ENCODE measurements at places on chromosomes 11 and 22. TPM values are rescaled to one million over a fixed set of nuclear protein-coding genes. Genes with fewer than 3 reads are reported as not detected.

KCNJ5 gene
- under 0.01 TPM for total RNA-seq

- no peak for DNase-seq
These were observed 29.8 kb downstream of the CHORDC1 start for GRCh38 chr11:90192869-90193582.

DNA sequence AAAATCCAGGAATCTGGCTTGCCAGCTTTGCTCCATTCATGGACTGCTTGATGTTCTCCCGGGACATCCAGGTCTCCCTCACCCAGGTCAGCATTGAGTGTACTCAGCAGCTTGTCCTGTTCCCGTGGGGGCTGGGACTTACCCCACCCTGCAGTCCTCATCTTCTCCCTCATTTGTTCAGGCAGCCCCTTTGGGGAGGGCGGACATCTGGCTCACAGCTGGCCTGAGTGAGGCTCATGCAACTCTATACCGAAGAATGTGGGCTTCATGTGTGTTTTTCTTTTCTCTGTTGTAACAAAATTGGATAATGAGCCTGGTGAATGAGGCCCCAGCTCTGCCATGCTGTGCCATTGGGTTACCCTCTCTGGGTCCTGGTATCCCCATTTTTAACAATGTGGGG lies 227.7 kb upstream of the TENM4 start:
- DNase-seq = no peak

DNA sequence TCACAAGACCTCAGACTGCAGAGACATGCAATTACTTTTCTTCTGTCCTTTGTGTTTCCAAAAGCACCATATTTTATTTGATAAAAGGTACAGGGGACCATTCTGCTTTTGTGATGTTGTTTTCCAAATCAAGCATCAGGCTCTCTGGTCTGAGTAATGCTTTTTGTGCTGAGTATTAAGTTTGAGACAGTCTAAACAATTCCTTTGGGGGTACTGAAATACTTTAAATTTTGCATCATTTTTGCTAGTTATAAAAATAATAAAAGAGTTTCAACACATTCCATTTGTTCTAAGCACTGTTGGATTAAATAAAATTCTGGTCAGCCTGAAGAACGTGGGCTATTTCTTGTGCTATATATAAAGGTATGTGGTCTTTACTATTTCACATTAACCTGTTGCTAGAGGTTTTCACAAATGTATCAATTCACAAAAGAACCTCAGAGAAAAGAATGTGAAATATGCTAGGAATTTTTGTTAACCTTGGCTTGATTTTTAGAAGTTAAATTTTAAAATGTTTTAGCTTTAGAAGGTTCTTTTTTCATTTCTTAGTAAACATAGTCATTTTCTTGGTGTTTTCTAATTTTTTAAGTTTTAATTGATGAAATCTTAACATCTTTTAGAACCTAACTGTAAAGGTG lies 61.6 kb downstream of the C22orf31 start:
- DNase-seq = no peak

DNA sequence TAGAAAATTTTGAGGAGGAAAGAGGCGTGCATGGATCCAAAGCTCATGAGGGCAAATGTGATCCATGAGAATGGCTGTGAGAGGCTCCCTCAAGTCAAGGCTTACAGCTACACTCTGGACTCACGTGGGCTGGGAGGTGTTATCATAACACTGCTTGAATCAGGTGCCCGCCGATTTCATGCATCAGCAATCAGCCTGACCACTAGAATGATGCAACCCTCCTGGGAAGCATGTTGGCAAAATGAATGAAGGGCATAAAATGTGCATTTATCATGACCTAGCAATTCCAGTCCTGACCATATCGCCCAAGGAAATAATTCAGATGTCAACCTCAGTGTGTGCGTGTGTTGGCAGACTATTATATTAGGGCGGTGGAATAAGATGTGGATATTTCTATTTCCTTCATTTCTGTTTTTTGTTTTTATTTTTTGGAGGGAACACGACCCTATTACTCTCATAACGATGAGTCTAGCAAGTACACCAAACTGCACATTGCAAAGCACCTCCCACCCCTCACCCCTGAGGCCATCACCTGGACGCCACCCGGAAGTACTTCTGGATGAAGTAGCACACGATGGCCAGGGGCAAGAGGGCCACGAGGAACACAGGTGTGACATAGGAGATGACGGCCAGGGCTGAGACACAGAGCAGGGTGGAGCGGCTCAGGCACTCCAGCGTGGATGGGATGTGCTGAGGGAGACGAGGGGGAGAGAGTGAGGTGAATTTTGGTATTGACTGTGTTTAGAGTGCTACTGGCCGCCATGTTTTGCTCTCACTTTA lies 15.7 kb upstream of the KCNJ11 start:
- DNase-seq = no peak

DNA sequence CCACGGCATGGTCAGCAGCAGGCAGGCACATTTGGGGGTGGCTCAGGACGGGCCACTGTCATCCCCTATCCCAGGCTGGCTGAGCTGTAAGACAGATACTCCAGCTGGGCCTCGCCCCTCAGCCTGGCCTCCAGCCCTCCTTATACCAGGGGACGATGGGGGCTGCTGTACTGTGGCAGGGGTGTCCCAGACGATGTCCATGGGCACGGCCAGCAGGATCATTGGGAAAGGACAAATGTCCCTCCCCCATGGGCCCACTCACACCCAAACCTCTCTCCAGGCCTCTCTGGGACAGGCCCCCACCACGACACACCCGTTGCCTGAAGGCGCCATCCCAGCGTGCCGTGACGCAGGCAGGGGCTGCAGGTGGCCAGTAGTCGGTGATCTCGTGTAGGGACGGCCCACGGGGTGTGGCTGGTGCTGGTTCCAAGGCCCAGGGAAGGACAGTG lies 1.5 kb upstream of the IL17REL start:
- no peak for DNase-seq

DNA sequence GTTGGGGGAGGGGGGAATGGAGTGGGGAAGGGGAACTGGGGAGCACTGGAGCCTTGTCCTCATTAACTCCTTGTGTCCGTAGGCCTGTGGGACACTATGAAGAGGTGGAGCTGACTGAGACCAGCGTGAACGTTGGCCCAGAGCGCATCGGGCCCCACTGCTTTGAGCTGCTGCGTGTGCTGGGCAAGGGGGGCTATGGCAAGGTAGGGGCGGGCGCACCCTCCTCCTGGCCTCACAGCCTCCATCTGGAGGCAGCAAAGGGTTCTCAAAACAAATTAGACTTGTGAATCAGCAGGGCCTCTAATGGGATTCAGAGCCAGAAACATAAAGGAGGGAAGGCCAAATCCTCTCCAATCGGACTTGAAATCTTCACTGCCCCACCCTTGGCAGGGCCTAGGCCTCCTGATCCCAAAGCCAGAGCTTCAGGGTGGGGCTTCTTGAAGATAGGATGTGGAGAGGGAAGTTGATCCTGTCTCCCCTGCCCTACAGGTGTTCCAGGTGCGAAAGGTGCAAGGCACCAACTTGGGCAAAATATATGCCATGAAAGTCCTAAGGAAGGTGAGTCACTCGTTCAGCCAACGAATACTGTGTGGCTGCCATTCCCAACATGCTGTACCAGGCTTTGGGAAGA lies 859 bp downstream of the RPS6KB2 start:
- DNase-seq = no peak

- peak; percentile 40 for DNase-seq
These were observed 57.6 kb downstream of the SYN3 start for GRCh38 chr22:33000342-33001280.

DNA sequence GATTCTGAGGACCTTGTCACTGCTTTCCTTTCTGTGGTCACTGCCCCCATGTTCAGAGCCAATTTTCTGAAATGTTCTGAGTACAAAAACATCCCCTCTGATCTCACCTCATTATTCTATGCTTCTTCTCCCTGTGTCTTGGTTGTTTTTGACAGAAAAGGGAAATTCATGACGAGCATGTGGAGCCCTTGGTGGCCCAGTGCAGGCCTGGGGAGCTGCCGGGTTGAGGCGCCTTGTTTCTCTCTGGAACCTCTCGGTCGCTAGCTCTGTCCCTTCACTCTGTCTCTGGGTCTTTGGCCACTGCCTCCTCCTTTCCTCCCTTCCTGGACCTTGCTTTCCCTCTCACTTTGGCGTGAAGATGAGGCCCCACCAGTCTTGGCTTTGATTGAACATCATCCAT lies 63.0 kb upstream of the THY1 start:
- no peak for DNase-seq

ANO5 gene
- total RNA-seq = 0.32 TPM

DNA sequence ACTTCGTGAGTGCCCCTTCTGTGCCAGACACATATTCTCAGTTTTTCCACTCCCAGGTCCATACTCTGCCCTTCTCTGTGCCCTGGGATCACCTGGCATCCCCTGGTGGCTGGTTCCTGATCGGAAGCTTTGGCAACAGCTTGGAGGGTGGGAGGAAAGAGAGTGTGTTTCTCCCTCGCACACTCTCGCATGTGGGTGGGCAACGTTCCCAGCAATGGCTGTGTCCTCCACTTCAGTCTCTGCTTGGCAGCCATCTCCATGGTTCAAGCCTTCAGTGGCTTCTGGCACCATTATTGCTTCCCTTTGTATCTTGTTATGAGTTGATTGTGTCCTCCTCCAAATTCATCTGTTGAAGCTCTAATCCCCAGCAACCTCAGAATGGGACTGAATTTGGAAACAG lies 342.7 kb upstream of the SYN3 start:
- no peak for DNase-seq

SERPIND1 gene
- under 0.01 TPM for total RNA-seq

DNA sequence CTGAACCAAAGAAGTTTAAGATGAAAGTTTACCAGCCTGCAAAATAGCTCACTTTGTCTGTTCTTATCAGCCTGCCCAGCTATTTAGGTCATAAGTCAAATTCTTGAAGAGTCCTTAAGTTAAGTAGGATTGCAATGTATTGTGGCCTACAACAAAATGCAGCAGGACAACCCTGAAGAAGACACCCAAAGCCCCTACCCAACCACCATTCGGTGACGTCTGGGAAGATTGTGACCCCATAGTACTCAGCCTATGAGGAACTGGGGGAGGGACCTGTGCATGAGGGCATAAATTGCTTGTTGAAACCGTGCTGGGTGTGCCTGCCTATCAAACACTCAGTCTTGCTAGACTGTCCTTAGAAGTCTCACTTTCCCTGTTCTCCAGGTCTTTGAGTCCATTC lies 50.5 kb upstream of the FDX1 start:
- DNase-seq = no peak

GRCh38 chr11:20966489-20966888 lies 297.1 kb downstream of the NELL1 start:
- no peak for DNase-seq

DNA sequence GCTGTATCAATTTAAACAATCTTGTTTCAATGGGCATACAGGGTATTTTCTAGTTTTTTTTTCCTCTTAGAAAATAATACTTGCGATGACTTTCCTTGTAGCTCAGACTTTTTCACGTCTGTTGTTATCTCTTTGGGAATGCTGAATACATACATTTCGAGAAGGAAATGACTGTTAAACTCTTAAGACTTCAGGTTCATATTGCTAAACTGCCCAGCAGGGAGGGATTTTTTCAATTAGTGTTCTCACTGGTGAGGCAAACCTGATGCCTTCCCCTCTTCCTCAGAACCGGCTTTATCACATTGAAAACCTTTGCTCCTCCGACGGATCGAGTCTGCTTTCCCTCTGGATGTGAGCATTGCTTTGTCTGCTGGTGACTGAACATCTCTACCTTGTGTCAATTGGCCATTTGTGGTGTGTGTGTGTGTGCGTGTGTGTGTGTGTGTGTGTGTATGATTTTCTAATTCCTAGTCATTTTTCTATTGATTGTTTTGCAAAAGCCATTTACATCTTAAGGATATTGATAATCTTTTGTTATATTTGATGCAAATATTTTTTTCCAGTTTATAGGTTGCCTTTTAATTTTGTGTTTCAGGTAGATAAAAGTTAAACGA lies 6.6 kb downstream of the NEAT1 start:
- DNase-seq = peak; percentile 84

Data from fibroblast of villous mesenchyme (primary cell).